ENCODE measurements at places on chromosomes 2 and 18.

- no peak for DNase-seq
Observed at GRCh38 chr18:48032876-48033789, 102.7 kb upstream of the SMAD2 start.

DNA sequence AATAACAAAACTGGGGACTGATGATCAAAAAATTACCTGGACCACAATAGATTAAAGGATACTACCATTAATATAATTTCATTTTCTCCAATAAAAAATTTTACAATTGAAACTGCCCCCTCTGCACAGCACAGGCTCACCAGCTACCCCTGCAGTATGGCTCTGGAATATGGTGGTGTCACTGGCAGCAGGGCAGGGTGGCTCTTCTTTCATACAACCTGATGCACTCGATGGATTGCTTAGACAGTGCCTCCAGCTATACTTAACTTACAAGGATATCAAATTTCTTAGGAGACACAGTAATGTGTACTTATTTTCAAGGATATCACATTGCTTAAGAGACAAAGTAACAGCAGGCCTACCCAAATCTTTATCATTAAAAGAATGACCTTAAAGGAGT, 124.0 kb downstream of the PRELID3A start:
- DNase-seq: no peak

GRCh38 chr2:27724191-27724590, 47.3 kb upstream of the MRPL33 start:
- no peak for DNase-seq

DNA sequence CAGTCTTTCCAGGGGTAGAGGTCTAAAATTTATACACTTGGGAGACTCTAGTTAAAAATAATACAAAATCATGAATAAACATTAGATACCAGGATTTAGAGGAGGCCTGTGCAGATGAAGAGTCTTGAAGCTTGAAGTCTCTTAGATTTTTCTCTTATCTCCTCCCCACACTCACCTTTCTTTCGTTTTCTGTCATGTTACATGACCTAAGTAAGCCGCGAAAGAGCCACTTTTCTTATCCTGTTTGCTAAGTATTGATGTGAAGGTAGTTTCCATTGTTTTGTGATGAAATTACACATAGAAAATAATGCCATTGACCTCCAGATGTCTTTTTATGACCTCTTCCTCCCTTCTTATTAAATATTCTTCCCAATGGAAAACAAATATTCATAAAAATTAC, 367.8 kb downstream of the LRRTM1 start:
- no peak for DNase-seq

DNA sequence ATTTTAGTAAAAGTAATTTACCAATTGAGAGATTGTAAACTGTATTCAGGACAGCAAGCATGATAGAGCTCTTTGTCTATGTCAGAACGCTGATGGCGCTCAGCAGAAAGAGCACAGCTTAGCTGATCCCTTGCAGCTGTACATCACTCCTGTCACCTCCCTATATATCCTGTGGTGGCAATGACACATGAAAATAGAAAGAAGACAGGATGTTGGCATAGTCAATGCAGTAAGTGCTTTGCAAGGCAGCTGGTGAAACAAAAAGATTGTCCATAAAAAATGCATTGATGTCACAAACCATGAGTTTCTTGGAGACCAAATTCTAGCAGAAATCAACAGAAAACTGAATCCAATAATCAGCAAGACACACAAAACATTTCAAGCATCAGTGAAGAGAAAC, 221.5 kb downstream of the RIT2 start:
- DNase-seq: no peak

GRCh38 chr2:225637259-225637658, 237.7 kb downstream of the NYAP2 start:
- no peak for DNase-seq

GRCh38 chr2:8441986-8442385, 239.9 kb upstream of the ID2 start:
- no peak for DNase-seq

DNA sequence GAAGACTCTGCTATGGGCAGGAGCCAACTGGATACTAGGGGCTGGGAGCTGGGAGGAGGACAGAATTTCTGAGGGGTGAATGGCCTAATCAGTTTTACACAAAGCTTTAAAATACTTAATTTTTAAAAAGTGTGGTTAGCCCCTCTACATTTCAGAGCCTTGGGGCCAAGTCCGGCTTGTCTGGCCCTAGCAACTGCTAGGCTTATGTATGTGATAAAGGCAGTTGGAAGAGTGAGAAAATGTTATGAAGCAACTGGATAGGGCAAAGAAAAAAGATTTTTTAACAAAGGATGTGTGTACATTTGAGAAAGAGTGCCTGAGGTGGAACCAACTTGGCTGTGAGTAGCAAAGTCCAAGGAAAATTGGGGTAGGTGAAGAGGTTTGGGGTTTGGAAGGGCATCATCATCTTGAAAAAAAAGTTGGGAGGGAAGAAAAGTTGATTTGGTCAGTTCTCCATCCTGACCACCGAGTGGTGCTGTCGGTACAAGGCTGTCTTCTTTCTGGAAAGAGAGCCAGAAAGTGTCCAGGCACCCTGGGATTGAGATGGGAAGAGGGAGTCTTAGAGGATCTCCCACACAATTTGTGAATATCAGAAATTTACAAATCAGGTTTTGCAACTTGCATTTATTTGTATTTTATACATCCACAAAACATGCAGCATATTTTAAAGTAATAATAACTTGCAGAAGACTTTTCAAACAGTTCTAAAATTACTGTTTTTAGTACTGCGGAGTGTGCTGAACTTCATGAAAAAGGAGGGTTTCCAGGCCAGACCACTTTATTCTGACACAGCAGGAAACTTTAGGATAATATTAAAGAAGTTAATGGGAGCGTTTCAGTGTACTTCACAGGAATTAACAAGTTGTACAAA, 10.5 kb upstream of the CDK15 start:
- DNase-seq: no peak

- DNase-seq: no peak
Observed at GRCh38 chr2:74219846-74220486, 21.6 kb downstream of the MTHFD2 start.

- no peak for DNase-seq
Observed at GRCh38 chr2:95401480-95401879, 1.0 kb upstream of the FAHD2A start.

DNA sequence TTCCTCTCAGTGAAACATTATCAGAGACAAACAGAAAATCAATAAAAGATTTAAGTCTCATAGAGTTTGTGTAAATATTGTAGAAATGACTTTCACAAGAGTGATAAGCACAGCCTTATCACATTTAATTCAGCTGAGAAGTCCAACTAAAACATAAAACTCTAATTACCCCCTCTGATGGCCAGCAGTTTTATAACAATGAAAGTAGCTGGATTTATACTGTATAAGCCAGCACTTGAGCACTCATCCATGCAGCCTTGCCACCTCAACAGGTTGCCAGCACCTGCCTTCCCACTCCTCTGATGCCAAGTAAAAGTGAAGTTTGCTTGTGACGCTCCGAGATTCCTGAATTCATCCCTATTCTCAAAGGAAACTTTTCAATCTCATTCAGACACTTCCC, 103.0 kb upstream of the STK39 start:
- no peak for DNase-seq

DNA sequence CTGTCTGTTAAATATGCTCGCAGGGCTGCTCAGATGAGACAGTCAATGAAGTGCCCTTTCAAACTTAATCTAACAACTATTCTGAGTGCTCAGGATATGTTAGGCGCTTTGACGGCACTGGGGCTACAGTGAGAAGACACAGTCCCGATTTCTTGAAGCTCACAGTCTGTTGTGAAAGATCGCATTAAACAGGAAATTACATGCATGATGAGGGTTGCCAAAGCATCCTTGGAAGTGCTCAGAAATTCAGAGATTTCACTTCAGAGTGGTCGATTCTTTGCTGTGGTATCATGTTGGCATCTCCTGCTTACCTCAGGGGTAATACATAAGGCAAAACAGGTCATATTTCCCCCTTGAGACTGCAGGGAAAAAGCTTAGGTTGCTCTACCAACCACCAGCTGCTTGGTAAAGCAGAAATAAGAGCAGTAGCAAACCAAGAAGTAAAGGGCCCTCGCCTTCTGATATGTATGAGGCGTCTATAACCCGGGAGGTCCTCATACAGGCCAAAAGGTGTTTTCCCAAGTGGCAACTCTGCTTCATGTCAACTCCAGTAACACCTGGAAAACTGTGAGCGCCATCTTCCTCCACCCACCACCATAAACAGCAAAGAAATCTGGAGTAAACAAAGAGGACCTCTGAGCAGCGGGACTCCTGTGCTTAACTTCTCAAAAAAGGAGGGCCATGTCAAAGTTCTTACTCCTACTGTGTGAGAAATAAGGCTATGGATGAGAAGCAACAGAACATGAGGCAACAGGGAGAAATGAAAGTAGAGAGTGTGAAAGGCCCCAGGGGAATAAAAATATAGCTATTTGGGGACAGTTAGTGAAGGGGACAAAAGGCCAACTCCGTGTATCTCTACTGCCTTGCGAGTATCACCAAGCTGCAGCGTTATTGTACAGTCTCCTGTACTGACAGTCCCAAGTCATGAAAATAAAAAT, 79.3 kb downstream of the CLHC1 start:
- no peak for DNase-seq

DNA sequence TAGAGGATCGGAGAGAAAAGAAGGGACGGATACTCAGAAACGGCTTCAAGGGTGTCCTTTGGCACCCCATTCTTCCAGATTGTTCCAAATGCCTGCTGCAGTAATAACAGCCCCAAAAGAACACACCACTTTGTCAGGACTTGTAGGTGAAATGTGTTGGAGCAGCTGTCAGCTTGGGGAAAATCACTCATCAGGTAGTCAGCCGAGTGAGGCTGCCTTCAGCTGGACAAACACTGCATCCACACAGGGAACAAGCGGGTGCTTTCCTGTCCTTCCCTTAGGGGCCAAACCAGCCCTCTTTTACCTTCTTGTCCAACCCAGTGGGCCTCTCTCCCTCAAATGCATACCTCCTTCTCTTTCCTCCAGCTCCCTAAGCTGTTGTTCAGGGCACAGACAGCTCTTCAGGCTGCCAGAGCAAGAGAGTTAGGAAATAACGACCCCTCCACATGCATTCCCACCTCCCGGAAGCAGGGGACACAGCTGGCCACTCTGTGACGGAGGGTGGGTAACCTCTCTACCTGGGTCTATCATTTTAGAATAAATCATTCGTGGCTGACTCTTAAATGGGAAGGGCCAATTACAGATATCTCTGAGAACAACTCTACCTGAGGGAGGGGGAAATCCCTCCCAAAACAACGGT, 48.1 kb downstream of the BCL11A start:
- no peak for DNase-seq

GRCh38 chr2:63741884-63742579, 99.7 kb upstream of the UGP2 start:
- no peak for DNase-seq

DNA sequence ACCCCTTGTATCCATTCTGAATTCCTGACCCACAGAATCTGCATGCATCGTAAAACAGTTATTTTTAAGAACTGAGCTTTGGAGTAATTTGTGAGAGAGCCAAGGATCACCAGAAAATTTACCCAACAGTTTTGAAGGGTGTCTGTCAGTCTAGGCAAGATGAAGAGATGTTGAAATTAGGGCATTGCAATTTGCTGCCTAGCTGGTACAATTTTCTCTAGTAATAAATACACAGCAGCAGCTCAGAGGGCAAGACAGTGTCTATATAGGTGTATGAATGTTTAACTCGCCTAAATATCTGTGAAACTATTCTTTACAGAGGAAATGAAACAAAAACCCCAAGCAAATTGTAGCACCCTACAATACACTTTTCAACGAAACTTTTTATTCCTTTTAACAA, 377.8 kb upstream of the POU3F3 start:
- no peak for DNase-seq

GRCh38 chr2:42962508-42962953, 170.1 kb upstream of the HAAO start:
- no peak for DNase-seq

DNA sequence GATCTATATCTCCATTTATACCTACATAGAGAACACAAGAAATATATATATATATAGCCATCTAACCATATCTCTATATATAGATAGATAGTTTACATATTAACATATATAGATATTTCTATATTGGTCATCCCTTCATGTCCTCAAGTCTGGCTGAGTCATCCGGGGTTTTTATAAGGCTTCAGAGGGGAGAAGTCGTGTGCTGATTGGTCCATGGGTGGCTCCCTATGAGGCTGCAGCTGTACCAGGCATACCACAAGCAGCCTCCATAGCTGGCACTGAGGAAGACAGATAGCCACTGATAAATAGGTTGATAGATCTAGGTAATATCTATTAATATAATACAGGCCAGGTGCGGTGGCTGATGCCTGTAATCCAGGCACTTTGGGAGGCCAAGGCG, 618.3 kb upstream of the SETBP1 start:
- DNase-seq: no peak

DNA sequence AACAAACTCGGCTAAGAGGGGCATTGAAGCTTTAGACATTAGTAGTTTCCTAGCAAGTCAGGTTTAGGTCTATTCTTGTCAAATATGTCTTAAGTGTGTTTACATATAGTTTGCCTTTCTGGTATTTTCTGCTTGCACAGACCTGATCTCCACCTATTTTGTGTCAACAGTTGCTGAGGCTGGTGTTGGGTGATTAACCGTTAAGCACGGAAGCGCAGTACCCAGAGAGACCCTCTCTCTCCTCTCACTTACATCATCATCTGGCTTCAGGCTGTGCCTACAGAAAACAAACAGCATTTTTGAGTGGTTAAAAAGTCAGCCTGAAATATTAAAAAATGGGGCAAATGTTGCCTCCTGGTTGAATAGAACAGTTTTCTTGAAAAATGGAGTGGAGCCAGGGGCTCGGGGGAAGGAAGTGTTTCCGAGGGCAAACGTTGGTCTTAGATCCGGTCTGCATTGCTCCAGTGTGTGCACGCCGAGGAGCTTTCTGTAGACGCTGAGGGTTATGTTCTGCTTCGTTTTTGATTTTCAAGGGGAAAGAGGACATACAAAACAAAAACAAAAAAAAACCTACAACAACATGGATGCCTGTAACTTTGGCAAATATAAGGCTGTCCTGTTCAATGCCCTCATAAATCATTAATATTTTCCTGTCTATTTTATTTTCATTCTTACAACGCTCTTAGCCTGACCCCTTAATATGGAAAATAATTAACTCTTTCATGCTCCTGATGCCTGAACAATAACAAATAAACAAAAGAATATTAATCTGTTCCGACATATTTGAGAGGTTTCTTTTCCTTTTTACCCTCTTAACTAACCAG, 120.8 kb downstream of the MEIS1 start:
- DNase-seq: no peak

DNA sequence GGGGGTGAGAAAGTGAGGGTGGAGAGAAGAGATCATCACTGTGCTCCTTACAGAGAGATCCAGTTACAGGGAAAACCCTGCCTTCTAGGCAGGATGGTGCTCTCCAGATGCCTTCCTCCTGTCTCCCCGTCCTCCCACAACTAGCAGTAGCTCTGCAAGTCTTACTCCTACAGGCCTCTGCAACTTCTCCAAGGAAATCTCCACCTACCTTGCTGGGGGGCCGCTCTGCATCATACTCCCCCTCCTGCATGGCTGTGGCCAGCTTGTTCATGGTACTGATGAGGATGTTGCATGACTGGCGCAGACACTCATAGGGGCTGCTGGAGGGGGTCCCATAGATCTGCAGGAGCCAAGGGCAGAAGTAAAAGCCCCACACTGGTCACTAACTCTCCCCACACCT, 14.1 kb downstream of the DCTN1 start:
- no peak for DNase-seq

Measured in AG09319 (cell line).